ENCODE measurements at places on chromosomes 2 and 18.

DNA sequence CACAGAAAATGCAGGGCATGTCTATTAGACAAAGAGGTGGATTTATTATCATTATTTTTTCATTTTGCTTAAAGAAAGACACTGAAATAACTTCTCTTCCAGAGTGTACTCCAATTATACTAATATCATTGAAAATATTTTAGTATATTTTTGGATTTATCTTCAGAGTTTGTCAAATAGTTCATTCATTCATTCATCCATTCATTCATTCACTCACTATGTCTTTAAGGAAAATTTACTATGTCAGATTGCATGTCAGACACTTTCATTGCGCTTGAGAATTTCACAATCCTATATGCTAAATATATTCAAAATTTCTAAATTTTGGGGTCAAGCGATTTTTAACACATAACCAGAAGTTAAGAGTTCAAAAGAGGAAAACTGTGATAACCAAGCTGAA lies 479.1 kb downstream of the ZEB2 start:
- DNase-seq: no peak

DNA sequence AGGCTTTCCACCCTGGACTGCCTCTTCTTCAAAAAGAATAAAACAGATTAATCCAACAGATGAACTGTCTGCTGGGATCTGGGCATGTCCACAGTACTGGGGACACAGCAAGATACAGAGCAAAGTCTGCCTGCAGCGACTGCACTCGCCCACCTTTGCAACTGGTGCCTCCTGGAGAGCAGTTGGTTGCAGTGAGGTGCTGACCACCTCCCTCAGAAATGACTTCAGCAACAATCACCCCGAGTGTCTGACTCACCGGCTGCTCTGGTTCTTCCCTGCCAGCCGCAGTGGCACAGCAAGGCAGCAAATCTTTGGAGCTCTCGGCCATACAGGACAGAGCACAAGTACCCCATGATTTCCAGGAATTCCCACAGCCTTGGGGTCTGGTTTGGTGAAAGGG lies 179.7 kb downstream of the ANAPC1 start:
- DNase-seq: no peak

GRCh38 chr2:240296476-240297255 lies 138.8 kb upstream of the GPC1 start:
- no peak for DNase-seq

DNA sequence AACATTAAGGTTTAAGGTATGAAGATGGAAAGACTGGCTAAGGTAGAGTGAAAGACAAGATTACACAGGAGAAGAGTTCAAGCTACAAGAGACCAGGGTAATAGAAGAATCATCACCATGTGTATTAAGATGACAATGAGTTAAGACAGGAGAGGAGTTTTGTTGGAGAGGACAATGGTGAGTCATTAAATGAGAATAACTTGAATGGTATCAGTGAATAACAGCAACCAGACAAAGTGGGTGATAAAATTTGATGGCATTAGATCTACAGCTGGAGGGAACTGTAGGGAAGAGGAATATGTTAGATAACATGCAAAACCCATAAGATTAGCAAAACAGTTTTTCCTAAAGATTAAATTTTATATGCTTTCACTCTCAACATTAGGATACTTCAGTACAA lies 18.8 kb upstream of the ENOSF1 start:
- no peak for DNase-seq

DNA sequence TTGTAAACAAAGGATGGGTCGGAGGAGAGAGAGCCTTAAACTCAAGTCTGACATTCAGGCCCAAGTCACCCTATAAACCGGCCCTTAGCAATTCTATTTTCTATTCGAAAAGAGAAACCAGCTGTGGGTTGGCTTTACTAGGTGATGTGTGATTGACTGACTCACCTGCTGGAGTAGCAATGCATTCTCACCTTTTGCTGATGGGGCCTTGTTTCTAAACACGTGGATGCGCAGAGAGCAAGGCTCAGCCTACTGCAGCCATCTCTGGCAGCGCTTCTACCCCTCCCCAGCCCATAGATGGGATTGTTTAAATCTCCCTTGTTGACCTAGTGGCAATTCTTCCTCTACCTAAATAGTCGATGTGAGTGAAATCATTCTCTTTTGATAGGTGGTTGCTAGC lies 138.5 kb downstream of the MEIS1 start:
- no peak for DNase-seq

GRCh38 chr18:66196805-66197204 lies 407.1 kb downstream of the CDH19 start:
- DNase-seq: no peak

DNA sequence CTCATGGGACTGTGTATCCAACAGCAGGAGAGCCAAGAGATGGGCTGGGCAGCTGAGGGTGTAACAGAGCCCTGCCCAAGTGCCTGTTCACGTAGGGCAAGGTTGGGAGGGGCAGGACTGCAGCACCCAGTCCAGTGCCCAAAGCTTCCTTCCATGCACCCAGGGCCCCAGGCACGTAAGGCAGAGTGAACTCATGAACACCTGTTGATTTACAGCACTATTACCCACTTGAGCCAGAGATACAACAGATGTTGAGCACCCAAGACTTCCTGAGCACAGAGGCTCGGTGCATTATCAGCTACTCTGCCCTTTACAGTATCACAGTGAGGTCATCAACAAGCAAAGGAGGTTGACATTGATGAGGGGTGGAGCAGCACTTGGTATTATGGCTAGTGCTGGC lies 50.2 kb upstream of the FHL2 start:
- DNase-seq: no peak

DNA sequence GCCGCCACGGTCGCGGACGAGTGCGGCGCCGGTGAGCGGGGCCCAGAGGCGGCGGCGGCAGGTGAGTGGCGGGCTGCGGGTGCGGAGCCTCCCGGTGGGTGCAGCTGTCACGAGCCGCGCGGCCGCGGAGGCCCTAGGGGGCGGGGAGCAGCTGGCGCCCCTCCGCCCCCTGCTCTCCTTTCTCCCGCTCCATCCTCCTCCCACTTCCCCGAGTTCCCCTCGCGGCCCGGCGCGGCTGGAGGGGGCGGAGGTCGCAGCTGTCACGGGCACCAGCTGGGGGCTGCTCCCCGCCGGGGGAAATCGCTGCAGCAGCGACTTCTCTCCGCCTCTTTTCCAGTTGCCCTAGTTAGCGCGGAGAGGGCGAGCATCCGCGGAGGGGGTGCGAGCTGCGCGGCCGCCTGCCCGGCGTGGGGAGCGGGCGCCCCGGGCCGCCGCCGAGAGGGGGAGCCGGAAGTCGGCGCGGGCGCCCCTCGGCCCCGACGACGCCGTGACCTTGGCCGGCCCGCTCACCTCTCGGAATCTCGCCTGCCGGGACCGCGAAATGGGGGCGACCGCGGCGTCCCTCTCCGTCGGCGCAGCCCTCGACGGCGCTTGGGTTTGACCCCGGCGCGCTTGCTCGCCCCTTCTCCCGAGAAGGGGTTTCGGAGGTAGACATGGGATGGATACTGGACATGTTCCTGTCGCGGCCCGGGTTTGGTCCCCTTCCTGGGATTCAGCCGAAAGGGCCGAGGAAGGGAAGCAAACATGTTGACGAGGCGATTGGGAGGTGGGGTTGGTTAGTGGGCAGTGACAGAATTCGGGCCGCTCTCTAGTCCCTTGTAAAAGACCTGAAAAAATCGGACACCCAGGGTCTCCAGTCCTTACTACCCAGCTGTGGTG lies 727 bp downstream of the NCOA1 start:
- peak; percentile 25 for DNase-seq

All from stimulated activated CD8-positive, alpha-beta memory T cell treated with anti-CD3 and anti-CD28 coated beads, Interleukin-12 subunit alpha, Interleukin-12 subunit beta, amount 100 ng/mL, for 1 hour (primary cell).